ENCODE measurements at places on chromosomes 5 and 9.

DNA sequence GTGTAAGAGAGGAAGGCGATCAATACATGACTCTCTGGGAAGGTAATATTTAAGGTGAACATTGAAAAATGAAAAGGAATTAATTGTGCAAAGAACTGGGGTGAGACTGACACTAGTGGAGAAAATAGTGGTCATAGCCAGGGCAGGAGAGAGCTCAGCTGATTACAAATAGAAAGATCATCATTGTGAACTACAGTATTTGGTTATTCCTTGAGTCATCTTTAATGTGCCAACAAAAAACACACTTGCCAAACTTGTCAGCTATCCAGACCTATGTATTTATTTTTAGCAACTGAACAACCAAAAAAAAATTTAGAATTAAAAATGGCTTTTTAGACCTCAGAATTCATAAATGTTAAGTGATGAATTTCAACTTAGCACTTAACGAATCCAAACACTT is 749.8 kb upstream of the CDH9 start:
- DNase-seq: no peak

- no peak for DNase-seq
Measured at GRCh38 chr9:98323831-98324135, 68.3 kb upstream of the TBC1D2 start.

- DNase-seq: peak; percentile 5
Measured at GRCh38 chr9:84781458-84781857, 111.9 kb downstream of the NTRK2 start.

DNA sequence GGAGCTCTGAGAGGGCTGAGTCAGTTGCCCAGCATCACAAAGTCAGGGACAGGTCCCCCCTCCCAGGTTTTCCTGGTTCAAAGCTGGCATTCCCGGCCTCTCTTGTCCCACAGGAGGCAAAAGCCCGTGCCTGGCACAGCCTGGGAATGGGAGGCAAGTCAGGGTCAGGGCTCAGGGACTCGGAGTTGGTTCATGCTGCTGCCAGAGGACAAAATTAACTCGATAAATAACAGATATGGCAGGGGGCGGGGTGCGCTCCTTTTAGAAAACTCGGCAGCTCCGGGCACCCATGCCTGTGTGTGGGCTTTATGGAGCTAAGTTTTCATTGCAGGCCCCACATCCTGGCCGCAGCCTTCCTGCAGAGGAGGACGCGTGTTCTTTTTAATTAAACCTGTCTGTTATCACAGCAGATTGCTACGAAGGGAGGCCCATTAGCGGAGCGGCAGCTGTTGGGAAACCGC is 62.8 kb upstream of the LMX1B start:
- no peak for DNase-seq

DNA sequence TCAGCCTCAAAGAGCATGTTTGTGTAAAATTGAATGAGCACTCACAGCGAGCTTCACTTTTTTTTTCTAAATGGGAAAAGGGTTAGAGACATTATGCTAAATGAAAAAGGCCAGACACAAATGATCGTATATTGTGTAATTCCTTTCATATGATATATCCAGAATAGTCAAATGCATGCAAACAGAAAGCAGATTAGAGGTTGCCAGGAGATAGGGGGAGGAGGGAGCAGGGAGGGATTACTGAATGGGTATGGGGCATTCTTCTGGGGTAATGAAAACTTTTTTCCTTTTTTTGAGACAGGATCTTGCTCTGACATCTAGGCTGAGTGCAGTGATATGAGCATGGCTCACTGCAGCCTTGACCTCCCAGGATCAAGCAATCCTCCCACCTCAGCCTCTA is 47.1 kb downstream of the DMAC1 start:
- DNase-seq: no peak

- DNase-seq: no peak
Measured at GRCh38 chr9:93653760-93654159, 77.4 kb downstream of the PHF2 start.

DNA sequence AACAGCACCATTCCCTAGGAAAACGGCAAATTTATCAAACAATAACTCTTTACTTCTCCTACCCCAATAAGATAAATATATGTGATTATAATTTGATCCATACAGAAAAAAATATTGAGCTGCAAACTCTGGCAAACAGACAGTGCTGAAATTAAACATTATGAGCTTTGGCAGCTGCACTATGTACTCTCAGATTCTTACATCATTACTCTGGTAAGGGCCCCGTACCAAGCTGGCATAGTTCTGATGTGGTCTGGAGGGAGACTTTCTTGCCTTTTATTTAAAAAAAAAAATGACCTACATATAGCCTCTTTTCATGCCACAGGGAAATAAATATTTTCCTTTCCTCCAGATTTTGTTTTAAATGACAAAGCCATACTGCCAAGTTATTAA is 95.0 kb downstream of the NR6A1 start:
- no peak for DNase-seq

GRCh38 chr9:81619353-81620001 is 69.9 kb downstream of the TLE1 start:
- DNase-seq: no peak

DNA sequence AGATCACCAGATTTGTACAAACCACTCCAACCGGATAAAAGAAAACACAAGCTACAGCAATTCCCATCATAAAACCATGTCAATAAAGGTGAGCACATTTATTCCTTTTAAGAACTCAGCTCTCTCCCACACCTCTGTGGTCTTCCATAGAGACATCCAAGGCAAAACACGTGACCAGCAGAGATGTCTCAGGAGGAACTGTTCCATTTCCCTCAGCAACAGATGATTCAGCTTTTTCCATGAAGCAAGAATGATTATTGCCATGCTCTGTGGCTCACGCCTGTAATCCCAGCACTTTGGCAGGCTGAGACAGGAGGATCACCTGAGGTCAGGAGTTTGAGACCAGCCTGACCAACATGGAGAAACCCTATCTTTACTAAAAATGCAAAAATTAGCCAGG is 15.8 kb downstream of the GZMK start:
- no peak for DNase-seq

- DNase-seq: peak; percentile 55
Measured at GRCh38 chr5:179623906-179624741, 653 bp upstream of the HNRNPH1 start.

- DNase-seq: no peak
Measured at GRCh38 chr5:97909541-97909940, 726.5 kb upstream of the RIOK2 start.

DNA sequence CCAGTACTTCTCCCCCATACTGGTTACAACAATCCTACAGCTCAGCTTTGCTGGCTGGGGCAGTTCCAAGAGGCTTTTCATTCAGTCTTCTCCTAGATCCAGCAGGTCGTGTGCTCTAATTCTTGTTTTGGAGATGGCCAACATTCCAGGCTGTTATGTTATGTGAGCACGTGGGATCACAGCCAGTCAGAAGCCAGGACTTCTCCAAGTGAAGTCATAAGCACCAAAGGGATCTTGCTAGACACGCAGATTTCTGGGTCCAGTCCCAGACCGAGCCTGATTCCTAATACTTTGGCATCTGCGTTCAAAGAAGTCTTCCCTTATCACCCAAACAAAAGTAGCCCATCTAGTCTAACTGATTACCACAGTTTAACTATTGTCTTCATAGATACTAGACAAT is 1.4 kb upstream of the LARP1 start:
- DNase-seq: no peak

GRCh38 chr9:134182554-134183085 is 18.3 kb upstream of the RNU6ATAC start:
- DNase-seq: no peak

- no peak for DNase-seq
Measured at GRCh38 chr5:171386861-171387344, 746 bp upstream of the NPM1 start.

DNA sequence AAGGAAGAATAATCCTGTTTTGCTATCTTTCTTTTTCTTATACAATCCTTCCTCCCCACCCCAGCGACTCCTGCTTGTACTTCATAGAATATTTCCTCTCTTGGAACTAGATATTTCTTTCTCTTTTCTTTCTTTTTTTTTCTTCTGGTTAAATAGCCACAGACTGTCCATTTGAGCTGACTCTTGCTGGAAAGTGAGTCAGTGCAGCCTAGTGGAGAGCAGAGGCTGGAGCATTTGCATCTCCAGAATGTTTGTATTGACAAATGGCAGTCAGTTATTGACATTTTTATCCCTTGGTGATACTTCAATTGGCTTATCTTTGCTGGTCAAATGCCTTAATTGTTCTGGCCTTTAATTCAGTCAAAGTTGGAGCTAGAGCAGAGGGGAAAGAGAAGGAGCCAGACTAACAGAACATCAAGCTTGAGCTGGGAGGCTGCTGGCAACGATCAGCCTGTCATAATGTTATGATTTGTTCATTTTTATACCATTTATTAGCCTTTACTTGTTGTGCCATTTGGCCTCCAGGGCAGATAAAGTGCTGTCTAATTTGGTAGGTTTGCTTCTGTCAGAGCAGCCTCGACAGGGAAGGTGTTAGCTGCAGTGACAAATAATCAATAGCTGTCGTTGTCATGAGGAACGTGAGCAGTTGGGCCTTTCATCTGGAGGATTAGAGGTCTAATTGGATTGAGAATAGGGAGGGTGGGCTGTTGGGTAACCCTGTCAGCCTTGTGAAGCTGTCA is 69.0 kb downstream of the INVS start:
- DNase-seq: no peak

DNA sequence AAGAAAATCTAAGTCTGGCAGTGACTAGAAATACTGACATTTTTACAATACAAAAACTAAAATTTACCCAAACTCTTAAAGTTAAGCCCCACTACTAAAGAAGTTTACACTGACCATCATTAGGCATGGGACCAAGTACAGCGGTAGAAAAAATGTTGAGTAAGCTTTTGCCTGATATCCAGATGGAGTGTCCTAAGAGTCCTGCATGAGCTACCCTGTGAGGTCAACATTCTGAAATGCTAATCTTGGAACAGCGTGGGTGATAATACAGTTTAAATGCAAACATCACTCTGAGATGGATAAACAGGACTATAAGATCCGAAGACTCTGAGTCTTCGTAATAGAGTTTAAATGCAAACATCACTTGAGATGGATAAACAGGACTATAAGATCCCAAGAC is 189.7 kb downstream of the DCP2 start:
- no peak for DNase-seq

- DNase-seq: no peak
Measured at GRCh38 chr5:175597718-175598117, 60.2 kb upstream of the HRH2 start.

DNA sequence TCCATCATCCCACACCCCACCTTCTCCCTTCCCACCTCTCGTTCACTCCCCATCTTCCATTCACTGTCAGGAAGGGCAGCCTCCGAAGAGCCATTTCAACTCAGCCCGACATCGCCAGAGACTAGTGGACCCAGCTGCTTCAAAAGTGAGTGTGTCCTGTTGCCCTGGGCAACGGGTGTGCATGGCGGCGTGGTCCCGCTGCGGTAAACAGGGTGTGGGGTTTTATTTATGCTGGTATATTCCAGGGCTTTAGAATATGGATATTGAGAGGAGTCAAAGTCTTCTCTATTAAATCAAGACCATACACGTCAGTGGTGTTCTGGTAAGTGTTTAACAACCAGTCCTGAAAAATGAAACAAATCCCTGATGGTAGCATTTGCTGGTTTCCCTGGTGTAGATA is 274.5 kb downstream of the MAST4 start:
- DNase-seq: no peak

GRCh38 chr9:34659592-34660253 is 2.7 kb downstream of the CCL27 start:
- DNase-seq: no peak

DNA sequence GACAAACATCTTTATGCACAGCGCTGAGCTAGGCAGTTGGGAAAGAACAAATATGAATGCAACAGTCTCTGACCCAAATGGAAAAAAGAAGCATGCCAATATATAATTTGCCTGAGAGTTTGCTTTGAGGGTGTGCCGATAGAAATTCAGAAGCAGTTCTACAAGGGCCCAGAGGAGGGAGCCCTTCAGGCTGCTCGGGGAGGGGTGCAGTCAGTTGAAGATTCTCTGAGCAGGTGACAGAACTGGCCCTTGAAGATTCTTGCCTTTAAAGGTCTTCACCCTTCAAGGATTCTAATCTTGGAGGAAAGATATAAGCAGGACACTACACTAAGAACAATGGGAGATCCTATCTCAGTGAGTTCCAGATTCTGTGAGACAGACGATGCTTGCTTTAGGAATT is 3.7 kb upstream of the PAPPA start:
- DNase-seq: no peak

- no peak for DNase-seq
Measured at GRCh38 chr9:127209948-127210640, 54.5 kb upstream of the GARNL3 start.

DNA sequence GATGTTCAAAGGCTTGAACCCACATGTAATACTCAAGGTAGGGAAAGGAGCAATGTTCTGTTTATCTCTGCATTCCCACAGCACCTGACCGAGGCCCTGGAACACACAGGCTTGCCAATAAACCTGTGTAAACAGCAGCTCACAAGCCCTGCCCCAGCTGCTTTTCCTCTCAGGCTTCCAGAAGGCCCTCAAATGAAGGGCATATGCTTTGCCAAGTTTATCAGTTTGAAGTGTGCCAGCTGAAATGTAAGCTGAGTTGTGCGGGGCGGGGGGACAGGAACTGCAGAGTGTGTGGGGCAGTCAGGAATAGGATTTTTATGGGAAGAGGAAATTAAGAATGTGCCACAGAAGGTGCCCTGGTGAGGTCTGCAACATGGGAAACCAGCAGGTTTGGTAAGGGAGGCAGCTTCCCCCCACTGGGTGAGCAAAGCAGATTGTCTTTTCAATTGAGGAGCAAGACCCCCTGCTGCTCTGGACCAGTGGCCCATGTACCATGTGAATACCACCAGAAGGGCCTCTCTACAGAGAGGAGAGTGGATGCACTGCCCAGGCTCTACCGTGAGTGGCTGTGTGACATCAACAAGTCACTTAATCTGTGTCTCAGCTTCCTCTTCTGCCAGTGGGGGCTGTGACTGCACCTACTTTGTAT is 194.8 kb downstream of the SPOCK1 start:
- DNase-seq: no peak

DNA sequence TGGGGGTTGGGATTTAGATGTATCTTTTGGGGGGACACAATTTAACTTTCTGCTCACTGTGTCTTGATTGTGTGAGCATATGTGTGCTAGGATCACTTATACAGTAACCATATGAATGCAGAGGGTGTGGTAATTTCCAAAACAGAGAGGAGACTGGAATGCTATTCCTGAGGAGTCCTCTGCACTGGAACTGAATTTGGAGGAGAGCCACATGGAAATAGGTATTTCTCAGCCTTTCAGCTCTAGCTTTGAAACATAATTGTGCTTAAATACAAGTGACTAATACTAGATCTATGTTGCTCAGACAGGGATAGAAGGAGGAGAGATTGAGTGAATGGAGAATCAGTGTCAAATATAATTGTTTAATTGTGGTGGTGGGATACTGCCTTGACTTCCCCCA is 45.5 kb downstream of the FOCAD start:
- no peak for DNase-seq

DNA sequence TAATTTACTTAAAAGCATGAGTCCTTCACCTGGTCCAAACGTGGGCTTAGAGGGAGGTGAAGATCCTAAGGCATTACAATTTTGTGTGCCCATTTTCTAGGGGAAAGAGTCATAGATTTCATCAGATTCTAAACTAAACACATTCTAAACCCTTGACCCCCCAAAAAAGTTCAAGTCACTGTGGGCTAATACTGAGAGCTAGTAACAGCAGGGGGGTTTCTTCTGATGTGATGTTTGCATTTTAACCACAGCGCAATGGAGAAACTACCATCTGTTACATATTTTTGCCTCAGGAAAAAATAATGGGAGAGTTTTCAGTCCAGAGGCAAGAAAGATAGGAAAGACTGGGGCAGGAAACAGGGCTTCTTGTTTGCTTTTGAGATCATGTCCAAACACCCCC is 110.8 kb upstream of the SLC1A3 start:
- no peak for DNase-seq
